B cell (primary cell): ENCODE measurements at places on chromosomes 1 and 21. TPM values are rescaled to one million over a fixed set of nuclear protein-coding genes. Genes with fewer than 3 reads are reported as not detected.

GRCh38 chr1:8856689-8857412, 21.6 kb downstream of the ENO1 start:
- H3K4me3 ChIP-seq, result no peak overlapping the region
- peaks cover 7% of the 10 kb centered on the region for H3K4me1 ChIP-seq
- H3K36me3 ChIP-seq, result peaks cover 8% of the 10 kb centered on the region
- H3K27me3 ChIP-seq, result no peaks in the 10 kb centered on the region
- no peak overlapping the region for H3K27ac ChIP-seq
- DNase-seq, result no peak

GRCh38 chr1:91383456-91383855, 21.2 kb downstream of the HFM1 start:
- no peak overlapping the region for H3K4me3 ChIP-seq
- H3K27me3 ChIP-seq, result no peaks in the 10 kb centered on the region
- no peaks in the 10 kb centered on the region for H3K4me1 ChIP-seq
- no peak for DNase-seq
- no peaks in the 10 kb centered on the region for H3K36me3 ChIP-seq

- DNase-seq, result no peak
- peaks cover 7% of the 10 kb centered on the region for H3K36me3 ChIP-seq
- no peak overlapping the region for H3K27ac ChIP-seq
- H3K27me3 ChIP-seq, result no peaks in the 10 kb centered on the region
Measured at GRCh38 chr1:88877911-88878310, 13.5 kb downstream of the GTF2B start.

DNA sequence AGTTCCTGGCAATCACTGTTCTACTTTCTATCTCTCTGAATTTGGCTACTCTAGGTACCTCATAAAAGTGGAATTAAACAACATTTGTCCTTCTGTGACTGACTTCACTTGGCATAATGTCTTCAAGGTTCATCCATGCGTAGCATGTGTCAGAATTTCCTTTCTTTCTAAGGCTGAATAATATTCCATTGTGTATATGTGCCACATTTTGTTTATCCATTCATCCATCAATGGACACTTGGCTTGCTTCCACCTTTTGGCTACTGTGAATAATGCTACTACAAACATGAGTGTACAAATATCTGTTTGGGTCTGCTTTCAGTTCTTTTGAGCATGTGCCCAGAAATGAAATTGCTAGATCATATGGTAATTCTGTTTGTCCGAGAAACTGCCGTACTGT, 14.7 kb downstream of the CACHD1 start:
- H3K27ac ChIP-seq, result no peak overlapping the region
- H3K27me3 ChIP-seq, result peaks cover 2% of the 10 kb centered on the region
- H3K4me1 ChIP-seq, result no peaks in the 10 kb centered on the region
- no peak for DNase-seq
- H3K36me3 ChIP-seq, result no peaks in the 10 kb centered on the region

GRCh38 chr1:159945483-159946241, at the start of gene IGSF9:
TSS of gene IGSF9 (minus strand) at chr1:159945613. CDS start at chr1:159943454, 2,159 bp downstream.
- peaks cover 26% of the 10 kb centered on the region for H3K27me3 ChIP-seq
- H3K4me3 ChIP-seq, result peak within 1 kb of the TSS; percentile 8
- H3K27ac ChIP-seq, result no peak within 1 kb of the TSS
- H3K4me1 ChIP-seq, result peaks cover 18% of the 10 kb centered on the region
- peak; percentile 81 for DNase-seq
- H3K36me3 ChIP-seq, result no peaks in the 10 kb centered on the region

- DNase-seq, result no peak
- H3K27ac ChIP-seq, result no peak overlapping the region
- H3K4me3 ChIP-seq, result no peak overlapping the region
- H3K4me1 ChIP-seq, result no peaks in the 10 kb centered on the region
Measured at GRCh38 chr1:95352767-95353166, 118.8 kb downstream of the RWDD3 start.

GRCh38 chr1:178784131-178784536, 59.1 kb downstream of the RALGPS2 start:
- no peaks in the 10 kb centered on the region for H3K27me3 ChIP-seq
- H3K4me3 ChIP-seq, result no peak overlapping the region
- no peak overlapping the region for H3K27ac ChIP-seq
- DNase-seq, result no peak

DNA sequence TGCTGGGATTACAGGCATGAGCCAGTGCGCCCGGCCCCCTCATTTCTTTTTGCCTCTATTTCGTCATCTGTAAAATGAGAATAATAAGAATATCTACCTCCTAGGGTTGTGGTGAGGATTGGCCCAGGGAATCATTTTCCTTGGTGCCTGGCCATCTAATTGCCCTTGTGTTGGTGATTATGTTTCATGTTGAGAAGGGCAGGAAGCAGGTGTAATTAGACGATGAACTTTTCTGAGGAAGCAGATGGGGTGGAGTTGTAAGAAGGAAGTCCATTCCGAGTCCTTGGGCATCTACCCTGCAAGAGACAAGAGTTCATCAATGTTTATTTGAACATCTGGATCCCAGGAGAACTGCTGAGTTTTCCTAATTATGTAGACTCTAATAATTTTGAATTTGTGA, 38.7 kb upstream of the NEK2 start:
- H3K27ac ChIP-seq, result no peak overlapping the region
- no peaks in the 10 kb centered on the region for H3K27me3 ChIP-seq

DNA sequence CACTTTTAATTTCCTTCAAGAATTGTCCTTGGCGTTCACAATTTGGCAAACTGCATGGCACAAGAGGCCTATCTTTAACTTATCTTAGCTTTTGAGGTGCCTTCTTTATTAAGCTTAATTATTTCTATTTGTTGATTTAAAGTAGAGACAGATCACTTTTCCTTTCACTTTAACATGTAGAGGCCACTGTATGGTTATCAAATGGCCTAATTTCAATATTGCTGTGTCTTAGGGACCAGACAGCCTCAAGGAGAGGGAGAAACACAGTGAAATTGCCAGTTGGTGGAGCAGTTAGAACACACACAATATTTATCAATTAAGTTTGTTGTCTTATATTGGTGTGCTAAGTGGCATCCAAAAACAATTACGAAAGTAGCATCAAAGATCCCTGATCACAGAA, 1013.9 kb downstream of the KCNT2 start:
- DNase-seq, result no peak
- no peak overlapping the region for H3K27ac ChIP-seq
- H3K4me3 ChIP-seq, result no peak overlapping the region
- H3K27me3 ChIP-seq, result no peaks in the 10 kb centered on the region
- H3K36me3 ChIP-seq, result no peaks in the 10 kb centered on the region
- H3K4me1 ChIP-seq, result no peaks in the 10 kb centered on the region

DNA sequence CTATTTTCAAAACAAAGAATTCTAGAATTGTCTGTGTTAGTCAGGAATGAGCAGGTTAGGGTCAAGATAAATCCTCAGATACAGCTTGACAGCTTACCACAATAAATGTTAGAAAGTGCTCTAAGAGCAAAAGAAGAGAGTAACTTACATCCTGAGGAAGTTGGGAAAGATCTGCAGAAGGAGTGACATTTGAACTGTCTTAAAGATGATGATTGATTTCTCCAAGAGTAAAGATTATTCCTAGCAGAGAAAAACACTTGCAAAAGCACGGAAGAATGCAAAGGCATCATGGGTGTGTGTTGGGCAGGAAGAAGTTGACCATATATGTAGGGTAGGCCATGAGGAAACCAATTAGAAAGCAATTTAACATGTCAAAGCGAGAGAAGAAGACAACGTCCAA, 175.4 kb downstream of the LRRC7 start:
- H3K27me3 ChIP-seq, result no peaks in the 10 kb centered on the region
- no peaks in the 10 kb centered on the region for H3K4me1 ChIP-seq

DNA sequence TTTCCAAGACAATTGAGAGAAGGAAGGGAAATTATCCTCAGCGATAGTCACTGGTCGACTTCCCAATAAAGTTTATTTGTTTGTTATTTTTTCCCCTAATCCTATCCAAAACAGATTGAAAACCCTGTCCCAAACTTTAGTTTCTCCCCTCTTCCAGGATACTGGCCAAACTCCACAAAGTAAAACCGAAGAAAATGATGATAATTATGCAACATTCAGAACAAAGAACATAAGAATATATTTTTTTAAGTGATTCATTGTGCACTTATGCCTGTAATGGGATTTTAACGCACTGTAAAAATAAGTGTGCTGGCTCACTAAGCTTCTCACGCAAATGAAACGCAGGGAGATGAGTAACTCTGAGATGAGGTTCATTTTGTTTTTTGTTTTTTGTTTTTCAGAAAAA, 6.0 kb downstream of the GLIS1 start:
- H3K4me1 ChIP-seq, result peaks cover 8% of the 10 kb centered on the region
- peaks cover 12% of the 10 kb centered on the region for H3K27me3 ChIP-seq
- DNase-seq, result no peak
- H3K36me3 ChIP-seq, result no peaks in the 10 kb centered on the region

DNA sequence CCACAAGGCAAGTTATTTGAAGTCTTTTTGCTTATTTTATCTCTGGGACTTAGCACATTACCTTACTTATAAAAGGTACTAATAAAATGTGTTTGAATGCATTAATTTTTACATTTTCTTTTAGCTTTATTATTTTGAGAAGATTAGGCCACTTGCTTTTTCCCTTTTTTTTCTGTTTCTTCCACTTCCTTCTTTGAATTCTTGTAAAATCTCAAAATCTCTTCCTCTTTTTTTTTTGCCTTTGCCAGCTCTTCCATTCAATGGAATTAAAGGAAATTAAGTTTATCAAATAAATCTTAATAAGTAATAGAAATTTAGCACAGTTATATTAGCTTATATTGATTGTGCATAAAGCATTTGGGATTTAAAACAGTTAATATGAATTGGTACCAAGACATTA, 260.9 kb downstream of the SRGAP2C start:
- DNase-seq, result no peak
- H3K4me1 ChIP-seq, result no peaks in the 10 kb centered on the region
- H3K27me3 ChIP-seq, result no peaks in the 10 kb centered on the region
- H3K4me3 ChIP-seq, result no peak overlapping the region
- H3K36me3 ChIP-seq, result no peaks in the 10 kb centered on the region
- H3K27ac ChIP-seq, result no peak overlapping the region

The ST6GALNAC3 gene
- polyA plus RNA-seq, result 3.0 and 4.8 TPM in 2 replicates

The APOBEC4 gene
- polyA plus RNA-seq, result not detected in 2 replicates

The CACNA1S gene
- polyA plus RNA-seq, result not detected in 2 replicates

The CFAP74 gene
- not detected in 2 replicates for polyA plus RNA-seq

The SWT1 gene
- polyA plus RNA-seq, result 2.1 and 3.1 TPM in 2 replicates

The NUF2 gene
- polyA plus RNA-seq, result 1.3 and 1.5 TPM in 2 replicates
